ENCODE measurements at places on chromosomes 2 and 18.
A peak's percentile ranks its signal among the peaks of the same experiment; 100 is the strongest.

GRCh38 chr2:40113272-40113968 is 334.4 kb upstream of the THUMPD2 start:
- no peak for DNase-seq

GRCh38 chr2:241827394-241827793 is 18.4 kb downstream of the NEU4 start:
- DNase-seq: no peak

- DNase-seq: peak; percentile 70
Observed at GRCh38 chr2:101463911-101464641, 10.8 kb downstream of the RFX8 start.

DNA sequence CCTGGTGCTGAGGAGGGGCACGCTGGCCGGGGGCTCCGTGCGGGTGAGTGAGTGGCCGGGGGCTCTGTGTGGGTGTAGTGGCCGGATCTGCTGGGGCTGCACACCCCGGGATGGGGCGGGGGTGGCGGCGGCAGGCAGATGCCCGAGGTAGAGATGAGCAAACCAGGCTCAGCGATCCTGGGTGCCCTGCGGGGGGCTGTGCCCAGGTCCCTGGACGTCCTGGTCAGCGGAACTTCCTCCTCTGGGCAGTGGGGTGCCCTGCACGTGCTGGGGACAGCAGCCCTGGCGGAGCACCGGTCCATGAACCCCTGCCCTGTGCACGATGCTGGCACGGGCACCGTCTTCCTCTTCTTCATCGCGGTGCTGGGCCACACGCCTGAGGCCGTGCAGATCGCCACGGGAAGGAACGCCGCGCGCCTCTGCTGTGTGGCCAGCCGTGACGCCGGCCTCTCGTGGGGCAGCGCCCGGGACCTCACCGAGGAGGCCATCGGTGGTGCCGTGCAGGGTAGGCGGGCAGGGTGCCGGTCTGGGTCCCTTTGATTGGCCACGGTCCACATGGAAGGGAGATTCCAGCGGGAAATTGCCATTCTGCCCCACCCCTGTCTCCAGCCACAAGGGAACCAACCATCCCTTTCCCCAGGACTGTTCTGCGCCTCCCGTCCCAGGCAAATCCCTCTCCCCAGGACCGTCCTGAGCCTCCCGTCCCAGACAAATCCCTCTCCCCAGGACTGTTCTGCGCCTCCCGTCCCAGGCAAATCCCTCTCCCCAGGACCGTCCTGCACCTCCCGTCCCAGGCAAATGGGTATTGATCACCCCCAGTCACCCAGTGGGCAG is 5.9 kb downstream of the NEU4 start:
- no peak for DNase-seq

DNA sequence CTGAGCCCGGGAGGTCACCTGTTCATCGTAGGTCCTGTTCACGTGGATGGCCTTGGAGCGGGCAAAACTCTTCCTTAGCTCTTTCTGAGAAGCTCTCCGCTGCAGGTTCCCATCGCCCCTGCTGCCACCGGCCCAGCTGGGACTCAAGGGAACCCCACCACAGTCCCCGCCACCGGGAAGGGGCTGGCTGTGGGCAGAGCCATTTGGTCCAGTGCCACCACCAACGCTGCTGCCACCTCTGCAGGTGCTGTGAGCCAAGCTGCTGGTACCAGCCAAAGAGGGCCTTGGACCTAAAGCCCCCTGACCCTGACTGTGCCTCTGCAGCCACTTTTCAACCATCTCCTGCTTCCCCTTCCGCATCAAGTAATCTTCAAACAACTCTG is 586 bp downstream of the PDE11A start:
- no peak for DNase-seq

GRCh38 chr2:65116645-65117044 is 13.3 kb downstream of the RAB1A start:
- no peak for DNase-seq

- no peak for DNase-seq
Observed at GRCh38 chr18:50757358-50757757, 62.5 kb downstream of the MRO start.

DNA sequence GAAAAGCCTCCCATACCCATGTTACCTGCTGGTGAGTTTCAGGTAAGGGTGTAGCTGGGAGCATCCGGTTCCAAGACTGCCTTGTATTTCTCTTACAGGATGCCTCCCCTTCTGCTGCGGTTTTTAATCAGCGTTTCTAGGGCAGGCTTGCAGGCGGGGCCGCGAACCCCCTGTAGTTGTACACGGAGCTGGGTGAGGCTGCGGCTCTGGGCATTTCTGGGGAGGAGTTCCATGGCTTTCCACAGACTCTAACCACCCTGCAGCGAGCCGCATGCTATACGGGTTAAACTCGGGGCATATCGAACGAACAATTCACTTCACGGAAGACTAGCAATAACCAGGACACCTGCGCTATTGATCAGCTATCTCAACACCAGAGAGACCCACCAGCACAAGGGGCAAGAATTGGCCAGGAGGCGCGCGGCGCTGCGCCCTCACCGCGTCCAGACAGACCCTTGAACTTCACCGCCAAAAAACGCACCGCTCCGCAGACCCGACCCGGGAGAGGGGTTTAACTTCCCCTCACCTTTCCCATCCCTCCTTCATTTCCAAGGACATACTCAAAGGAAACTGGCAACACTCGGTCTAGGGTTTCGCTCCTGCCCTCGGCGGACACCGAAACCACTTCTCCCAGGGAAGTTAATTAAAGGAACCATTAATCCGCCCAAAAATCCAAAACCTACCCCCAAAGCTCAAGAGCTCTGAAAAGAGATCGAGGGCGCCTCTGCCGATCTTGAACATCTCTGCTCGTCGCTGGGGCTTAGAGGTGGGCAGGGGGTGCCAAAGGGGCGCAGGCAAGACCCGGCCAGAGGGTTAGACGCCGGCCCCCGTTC is 909 bp downstream of the TGFA start:
- DNase-seq: no peak

DNA sequence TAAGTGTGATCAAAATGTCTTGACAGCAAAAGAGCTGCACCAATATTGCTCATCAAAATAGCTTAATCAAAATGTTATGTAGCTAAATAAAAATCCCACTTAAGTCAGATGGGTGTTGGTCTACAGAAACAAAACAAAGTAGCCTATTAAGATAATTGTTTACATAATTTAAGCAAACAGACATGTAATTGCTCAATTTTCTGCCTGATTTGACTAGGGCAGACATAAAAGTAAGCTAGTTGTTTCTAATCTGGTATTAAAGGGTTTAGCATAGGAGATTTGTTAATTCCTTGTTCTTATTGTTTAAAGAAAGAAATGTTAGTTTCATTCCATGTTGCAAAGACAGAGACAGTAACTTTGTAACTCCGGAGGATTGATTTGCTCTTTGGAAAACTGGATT is 11.5 kb upstream of the FEZ2 start:
- no peak for DNase-seq

DNA sequence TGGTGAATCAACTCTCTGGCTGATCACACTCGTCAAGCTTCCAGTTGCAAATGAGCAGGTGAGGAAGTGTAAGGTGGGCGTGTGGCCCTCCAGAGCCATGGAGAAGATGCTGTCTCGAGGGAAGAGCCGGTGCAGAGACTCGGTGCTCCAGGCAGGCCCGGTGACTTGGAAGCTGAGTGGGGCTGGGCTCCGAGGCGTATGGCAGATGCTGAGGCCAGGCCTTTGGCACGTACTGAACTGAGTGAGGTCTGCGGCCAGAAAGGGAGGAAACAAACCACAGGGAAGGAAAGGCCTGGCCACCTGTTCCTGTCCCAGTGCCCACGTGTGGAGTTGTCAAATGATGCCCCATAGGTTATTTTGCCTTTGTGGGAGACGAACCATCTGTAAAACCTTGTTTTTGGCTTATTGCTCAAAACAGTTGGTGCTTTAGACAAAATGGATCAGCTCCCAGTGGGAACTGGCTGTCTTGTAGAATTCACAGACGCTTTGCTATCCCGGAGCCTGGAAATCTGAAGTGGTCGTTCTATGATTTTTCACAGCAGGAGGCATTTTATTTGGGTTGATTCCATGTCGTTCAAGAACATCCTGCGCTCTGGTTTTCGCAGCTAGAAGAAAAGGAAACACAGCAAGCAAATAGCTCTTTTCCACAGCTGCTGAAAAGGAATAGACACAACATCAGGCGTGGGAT is 117.5 kb upstream of the TMEM18 start:
- DNase-seq: no peak

GRCh38 chr2:26941486-26941885 is 29.0 kb upstream of the MAPRE3 start:
- no peak for DNase-seq

DNA sequence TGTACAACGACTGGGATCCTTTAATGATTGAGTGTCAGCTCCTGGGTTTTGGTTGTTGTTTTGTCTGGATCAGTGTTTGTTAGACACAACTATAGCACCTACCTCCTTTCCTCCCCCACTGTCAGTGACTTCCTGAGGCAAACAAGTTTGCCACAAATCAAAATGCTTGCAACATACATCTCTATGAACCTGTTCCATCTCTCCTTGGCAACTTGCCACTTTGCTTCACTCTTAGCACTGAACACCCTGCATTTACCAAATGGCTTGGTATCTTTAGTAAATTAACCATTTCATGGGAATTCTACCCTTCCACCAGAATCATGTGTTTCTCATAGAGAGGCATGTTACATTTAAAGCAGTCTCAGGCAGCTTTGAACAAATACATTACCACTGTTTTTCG is 301.1 kb upstream of the TANK start:
- no peak for DNase-seq

DNA sequence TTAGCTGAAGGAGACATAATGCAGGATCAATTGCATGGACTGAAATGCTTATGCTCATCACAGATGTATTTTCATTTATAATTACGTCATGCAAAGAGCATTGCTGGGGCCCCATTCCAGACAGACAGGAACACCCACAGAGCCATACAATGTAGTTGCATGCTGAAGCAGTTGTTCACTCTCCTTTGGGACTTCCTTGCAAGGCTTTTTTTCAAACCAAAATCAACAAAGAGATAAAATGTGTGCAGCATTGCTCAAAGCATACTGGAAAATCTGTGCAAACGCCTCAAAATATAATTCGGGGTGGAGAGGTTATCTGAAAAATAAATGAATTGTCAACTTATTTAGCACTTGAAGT is 463.2 kb downstream of the CDH2 start:
- no peak for DNase-seq

DNA sequence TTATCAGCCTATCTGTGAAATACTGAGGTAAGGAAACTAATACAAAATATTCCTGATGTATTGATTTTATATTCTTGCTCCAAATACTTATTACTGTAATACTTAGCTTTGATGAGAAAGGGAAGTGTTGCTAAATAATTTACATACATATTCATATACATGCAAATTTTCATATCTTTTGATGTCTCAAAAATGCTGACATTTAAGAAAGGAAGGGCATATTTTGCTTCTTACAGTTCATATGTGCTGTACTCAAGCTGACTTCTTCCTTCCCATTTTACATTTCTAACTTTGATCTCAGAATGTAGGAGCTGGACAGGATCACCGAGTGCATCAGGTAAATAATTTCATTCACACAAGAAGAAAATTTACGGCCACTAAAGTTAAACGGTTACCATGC is 399.2 kb upstream of the VWC2L start:
- no peak for DNase-seq

DNA sequence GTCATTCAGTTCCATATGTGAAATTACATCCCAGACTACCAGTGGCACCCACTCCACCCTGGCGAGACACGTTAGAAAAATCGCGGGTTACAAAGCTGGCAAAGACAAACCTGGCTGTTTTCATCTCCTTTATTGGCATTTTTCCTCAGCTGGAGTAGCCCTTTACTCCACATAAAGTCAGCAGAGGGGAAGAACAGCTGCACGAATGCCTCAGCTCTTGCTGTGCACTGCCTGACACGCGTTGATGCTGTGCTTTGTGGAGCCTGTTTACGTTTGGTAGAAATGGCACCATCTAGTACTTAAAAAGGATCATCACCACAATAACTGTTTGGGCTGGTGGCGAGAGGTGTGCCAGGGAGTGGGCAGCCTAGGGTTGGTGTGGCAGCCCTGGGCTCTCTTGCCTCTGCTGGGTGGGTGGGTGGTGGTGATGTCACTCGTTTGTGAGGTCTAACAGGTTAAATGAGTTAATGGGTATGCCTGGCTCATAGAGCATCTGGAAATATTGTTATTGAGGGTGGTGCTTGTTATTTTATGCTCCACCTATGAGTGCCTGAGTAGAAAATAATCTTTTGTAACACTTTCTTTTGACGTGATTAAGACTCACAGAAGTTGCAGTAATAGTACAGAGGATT is 16.4 kb downstream of the FARP2 start:
- no peak for DNase-seq

GRCh38 chr2:182915369-182916326 is 49.2 kb upstream of the FRZB start:
- no peak for DNase-seq

DNA sequence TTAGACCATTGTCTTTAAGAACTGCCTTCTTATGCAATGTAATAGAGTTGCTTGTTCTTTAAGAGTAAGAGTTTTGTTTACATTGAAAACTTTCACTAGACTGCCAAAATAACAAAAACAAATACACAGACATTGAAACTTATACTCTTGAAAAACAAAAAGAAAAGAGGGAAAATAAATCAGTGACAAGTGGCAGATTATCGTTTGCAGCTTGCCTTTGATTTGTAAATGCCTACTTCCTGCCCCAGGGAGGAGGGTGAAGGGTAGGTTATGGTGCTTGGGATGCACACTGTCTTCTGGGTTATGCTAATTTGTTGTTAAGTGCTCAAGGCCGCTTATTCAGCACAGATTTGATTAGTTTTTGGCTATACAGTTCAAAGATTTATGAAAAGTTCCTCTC is 198.7 kb downstream of the TGIF1 start:
- DNase-seq: no peak

DNA sequence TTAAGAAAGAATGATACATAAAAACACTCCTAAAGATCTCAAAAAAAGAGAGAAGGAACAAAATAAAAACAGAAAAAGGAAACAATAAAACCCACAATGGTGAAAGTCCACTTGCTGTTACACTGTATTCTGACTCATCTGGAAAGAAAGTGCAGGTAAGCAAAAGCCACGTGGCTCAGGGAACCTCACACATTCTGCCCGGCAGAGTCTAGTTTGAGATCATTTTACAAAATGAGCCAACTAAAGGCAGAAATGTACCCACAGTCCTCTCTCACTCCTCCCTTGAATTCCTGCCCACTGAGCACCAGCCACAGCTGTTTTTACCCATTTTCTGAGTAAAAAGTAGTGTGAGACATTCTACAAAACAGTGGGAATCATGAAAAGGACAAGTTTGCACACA is 10.0 kb downstream of the KCNH7 start:
- DNase-seq: no peak

DNA sequence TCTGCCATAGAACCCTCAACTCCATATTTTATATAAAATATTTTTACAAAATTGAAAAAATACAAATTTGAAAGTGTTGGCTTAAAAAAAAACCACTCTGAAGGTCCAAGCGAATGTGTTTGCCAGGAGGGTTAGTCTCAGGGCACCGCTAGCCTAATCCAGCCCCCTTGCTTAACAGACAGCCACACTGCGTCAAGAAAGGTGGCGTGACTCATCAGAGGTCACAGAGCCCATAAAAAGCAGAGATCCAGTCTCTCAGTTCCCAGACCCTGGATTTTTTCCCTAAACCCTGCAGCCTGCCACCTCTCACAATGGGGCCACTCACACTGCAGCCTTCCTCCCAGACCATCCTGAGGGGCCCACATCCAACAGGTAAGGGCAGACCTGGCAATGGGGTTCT is 3.9 kb upstream of the TNS1 start:
- no peak for DNase-seq

GRCh38 chr2:240154606-240155005 is 14.1 kb upstream of the OTOS start:
- no peak for DNase-seq

GRCh38 chr18:52822160-52822559 is 482.2 kb downstream of the DCC start:
- DNase-seq: no peak

GRCh38 chr2:177667626-177668025 is 275.1 kb downstream of the AGPS start:
- DNase-seq: no peak

Measured in AML-193 (cell line).